ENCODE measurements at places on chromosomes 3 and 15.

- DNase-seq: peak; percentile 56
Observed at GRCh38 chr3:195895078-195895860, 13.1 kb downstream of the TNK2 start.

- no peak for DNase-seq
Observed at GRCh38 chr15:92654662-92655061, 913 bp downstream of the FAM174B start.

DNA sequence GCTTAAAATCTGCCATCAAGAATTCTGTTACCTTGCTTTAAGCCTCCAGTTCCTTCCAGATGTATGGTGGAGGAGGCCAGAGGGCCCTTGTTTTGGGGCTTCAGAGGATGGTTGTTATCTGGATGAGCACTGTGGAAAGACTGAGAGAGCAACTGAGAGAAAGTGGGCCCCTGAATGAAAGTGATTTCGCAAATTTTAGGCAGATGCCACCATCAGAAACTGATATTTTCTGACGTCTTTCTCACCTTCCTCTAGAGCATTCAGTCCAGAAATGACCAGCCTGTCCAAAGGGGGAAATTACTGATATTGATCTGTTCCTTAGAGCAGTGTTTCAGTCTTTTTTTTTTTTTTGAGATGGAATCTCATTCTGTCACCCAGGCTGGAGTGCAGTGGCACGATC is 13.4 kb downstream of the B3GNT5 start:
- DNase-seq: no peak

DNA sequence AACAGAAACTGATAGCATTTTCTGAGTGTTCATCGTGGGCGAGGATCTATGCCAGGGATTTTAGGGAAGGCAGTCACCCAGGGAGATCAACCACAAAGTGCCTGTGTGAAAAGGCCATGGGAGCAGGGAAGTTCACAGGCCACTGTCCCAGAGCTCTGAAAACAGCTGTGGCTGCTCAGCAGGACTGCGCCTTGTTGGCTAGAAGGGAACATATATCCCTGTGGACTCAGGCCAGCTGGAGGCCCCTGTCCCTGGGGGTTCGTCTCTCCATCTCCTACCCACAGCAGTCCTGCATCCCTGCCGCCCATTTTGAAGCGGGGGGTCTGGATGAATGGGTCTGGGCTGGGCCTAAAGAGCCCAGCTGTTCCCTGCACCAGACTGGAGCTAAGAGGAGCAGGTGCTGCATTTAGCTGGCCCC is 27.8 kb downstream of the PPCDC start:
- DNase-seq: no peak

GRCh38 chr3:112633191-112633590 is 7.8 kb downstream of the CCDC80 start:
- no peak for DNase-seq

DNA sequence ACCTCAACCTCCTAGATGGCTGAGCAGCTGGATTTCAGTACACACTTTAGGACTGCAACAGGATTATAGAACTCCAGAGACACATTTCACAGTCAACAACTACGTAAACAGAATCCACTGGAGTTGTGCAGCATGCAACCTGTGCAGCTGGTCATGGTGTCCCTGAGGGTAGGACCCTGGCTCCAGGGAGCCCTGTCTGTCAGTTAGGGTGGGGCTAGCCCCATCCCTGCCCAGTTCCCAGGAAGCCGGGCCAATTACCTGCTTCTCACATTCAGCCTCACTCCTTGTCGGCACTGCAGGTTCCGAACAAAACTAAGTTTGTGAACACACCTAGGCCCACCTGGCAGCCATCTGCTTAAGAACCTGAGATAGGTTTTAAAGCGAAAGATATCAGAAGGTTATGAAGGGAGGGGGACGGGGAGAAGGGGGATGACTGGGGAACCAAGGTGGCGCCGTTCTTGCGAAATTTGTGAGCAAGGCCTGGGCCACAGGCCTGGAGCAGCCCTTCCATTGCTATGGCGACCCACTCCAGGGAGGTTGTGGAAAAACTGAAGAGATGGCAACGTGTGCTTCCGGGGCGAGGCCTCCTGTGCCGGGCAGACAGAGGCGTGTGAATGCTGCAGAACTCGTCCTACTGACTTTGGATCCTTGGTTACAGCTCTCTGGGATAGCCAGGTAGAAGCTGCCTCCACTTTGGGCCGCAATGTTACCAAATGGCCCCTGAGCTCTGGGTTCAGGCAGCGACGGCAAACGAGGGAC is 25.3 kb downstream of the ACSBG1 start:
- no peak for DNase-seq

DNA sequence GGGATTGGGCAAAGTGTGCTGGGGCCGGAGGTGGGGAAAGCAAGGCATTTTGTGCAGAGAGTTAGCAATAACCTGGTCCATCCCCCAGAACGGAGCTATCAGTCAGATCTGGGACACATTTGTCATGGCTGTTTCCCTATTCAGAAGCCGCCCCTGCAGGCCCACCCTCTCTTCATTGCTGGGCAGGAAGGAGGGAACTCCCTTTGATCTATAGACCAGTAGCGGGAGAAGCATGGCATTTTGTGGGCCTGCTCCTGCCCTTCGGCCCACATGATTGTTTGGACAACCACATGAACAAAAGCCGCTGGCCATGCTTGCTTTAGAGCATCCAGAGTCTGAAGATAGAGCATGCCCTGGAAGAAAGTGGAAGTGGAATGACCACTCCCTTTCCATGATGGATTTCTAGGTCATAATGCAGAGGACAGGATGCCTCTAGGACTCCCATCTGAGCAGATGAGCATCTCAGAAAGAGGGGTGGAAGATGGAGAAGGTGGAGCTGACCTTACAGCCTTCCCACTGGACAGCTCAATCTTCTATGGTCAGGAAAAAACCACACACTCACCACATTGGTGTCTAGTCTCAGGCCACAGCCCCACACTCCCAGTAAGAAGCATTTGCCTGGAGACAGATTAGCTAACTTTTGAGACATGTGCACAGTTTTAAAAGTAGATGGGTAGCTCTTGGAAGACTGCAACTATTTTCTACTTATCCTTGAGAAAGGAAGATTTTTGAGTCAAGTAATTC is 11.9 kb upstream of the LRTM1 start:
- no peak for DNase-seq

DNA sequence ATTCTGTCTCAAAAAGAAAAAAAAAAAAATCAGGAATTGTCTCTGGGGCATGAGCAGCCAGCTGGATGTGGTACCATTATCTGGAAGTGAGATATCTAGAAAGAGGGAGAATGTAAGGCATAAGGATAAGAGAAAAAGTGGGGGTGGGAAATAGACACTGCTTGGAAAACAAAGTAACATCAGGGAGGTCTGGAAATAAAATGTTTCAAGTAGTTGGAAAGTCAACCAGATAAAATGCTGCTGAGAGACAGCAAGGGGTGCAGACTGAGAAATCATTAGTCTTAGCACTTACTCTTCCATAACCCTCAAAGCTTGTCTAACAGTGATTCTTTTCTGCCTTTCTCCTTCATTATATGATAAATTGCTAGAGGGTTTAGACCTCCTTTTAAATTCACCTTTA is 159.7 kb upstream of the TBL1XR1 start:
- DNase-seq: no peak

DNA sequence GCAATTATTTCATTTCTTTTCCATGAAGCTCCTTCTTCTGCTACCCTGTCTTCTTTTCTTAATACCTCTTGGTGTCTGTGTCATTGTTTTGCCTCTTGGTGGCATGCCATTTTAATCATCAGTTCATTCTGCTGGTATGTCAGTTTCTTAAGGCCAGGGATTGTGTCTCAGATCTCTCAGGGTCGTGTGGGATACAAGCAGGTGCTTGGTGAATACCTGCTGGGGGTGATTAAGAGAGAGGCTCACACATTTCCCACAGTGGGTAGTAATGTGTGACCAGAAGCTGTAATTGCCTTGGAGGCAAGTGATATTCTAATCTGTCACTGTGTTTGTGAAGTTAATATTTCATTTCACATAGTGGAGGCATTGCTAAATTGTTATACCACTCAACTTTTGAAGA is 361.4 kb upstream of the TRIM42 start:
- DNase-seq: no peak

- DNase-seq: no peak
Observed at GRCh38 chr3:61828880-61829721, 267.7 kb downstream of the PTPRG start.

GRCh38 chr3:123194552-123194951 is 7.2 kb upstream of the SEC22A start:
- no peak for DNase-seq

DNA sequence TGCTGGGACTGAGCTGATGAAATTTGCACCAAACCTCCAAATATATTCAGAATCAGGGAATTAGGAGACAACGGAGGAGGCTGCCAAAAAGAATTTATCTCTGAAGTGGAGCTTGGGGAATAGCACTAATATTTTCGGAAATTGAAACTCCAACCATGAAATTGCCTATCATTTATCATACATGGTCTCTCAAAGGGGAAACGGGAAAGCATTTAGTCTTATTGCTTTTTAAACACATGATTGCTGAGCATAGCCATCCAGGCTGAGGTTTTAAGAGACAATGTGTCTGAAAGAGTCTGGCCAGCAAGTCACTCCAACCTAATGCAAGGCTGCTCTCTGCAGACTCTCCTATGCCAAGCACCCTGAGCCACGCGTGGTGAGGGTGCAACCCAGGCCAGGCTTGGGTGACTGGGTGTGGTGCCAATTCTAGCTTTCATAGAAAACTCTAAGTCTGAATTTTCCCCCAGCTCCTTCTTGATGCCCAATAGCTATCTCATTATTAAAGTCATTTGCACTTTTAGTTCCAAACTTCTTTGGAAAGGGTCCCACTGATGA is 200.2 kb downstream of the RPLP1 start:
- no peak for DNase-seq

DNA sequence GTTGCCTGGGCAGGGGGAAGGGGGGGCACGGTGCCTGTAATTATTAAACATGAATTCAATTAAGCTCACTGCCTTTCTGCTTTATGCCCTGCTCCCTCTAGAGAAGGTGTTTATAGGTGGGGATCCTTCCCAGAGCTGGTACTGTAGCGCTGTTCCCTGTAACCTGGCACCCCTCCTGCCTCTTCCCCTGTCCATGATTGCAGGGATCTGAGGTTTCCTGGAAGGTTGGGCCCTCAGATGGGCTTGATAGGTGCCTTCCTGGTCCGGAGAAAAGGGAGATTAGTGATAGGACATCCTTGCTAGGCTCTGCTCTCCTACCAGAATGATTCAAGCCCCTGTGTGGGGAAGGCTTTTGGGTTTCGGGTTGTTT is 2.1 kb upstream of the FAM131A start:
- no peak for DNase-seq

GRCh38 chr3:100141586-100141985 is 27.3 kb upstream of the FILIP1L start:
- DNase-seq: no peak

DNA sequence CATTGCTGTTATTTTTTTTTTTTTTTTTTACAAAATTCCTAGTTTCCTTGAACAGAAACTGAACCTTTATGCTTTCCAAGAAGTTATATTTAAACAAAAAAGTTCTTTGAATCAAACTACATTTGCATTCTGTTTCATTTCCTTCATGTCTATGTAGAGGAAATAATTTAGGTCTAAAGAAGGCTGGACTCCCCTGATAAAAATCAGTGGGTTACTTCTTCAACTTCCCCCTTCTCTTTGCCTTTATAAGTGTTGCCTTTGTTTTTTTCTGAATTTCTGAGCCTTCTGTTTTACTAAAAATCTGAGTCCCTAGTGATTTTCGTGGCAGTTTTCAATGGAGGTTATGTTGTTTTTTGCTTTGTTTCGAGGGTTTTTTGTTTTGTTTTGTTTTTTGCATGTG is 152.8 kb downstream of the CHDH start:
- no peak for DNase-seq

GRCh38 chr3:36944641-36945270 is at the start of gene TRANK1:
TRANK1 (minus strand) TSS chr3:36945054; CDS start chr3:36944809, 245 bp downstream.
- peak; percentile 79 for DNase-seq

GRCh38 chr3:109927161-109927560 is 589.8 kb upstream of the DPPA4 start:
- DNase-seq: no peak

- no peak for DNase-seq
Observed at GRCh38 chr3:13628432-13628831, 79.5 kb downstream of the FBLN2 start.

DNA sequence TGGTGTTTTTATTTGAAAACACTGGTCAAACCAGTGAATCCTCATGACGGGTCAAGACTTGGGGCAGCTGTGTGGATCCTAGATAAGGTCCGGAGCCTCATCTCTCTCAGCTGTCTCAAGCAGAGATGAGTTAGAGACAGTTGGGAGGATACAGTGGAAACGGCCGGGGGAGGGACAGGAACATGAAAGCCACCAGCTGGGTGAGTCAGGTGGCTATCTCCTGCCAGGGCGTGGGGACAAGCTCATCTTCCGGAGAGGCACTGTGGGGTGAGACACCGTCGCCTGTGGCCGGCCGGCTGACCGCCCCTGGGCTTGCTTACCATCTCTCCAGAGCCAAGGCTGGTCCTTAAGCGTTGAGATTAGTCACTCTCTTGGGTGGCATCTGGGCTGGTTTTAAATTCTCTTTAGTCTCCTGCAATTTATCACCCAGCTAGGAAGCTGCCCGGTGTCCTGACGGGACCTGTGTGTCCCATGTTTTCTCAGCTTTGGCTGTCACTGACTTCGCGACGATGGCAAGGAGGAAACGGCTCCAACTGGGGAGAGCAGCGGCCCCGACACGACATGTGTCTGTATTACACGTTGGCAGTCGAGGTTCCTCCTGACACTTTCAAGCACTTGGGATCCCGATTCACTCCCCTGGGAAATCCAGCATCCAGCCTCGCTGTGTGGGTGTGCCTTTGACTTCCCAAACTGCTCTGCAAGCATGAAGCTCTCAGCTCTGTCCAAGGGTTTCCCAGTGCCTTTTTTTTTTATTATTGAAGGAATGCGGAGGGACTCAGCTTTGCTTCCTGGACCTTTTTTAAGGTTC is 7.5 kb downstream of the ST8SIA2 start:
- no peak for DNase-seq

GRCh38 chr15:46556559-46557379 is 921.9 kb downstream of the SQOR start:
- no peak for DNase-seq

DNA sequence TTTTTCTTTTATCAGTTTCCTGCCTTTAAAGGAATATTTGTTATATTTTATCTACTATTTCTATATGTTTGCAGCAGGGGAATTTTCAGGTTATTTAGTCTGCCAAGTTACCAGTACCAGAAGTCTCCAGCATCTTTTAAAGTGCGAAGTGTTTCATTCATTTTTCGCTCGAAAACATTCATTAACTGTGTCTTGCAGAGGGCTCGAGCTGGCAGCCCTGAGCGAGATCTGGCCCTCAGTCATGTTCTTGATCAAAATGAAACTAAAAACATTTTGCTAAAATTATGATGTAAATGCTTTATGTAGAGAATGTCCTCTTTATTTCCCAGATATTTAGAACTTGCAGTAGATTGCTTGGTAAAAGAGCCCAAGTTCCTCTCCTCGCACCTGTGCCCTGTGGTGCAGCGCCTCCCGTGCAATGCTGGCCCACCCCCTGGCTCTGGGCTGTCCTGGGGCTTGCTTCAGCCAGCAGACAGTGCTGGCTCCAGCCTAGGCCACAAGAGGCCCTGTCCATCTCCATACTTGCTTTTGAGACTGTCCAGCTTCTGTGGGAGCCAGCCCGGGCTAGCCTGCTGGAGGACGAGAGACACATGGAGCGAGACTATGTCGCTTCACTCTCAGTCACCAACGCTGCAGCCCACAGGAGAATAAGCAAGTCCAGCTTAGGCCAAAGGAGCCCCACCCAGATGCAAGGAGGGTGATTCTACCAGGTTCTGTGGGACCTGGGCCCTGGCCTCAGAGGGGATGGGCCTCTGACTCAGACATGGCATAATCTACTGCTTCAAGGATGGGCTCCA is 71.9 kb upstream of the PRR23E start:
- no peak for DNase-seq

- no peak for DNase-seq
Observed at GRCh38 chr15:101087172-101087769, 164.6 kb downstream of the CHSY1 start.

GRCh38 chr3:138197058-138197457 is 10.0 kb downstream of the ARMC8 start:
- peak; percentile 2 for DNase-seq

Measured in CD4-positive, alpha-beta T cell treated with Interleukin-6 at 100 ng/mL for 8 hours (primary cell).